ENCODE measurements at places on chromosomes 1 and 21.
A peak's percentile ranks its signal among the peaks of the same experiment; 100 is the strongest.

DNA sequence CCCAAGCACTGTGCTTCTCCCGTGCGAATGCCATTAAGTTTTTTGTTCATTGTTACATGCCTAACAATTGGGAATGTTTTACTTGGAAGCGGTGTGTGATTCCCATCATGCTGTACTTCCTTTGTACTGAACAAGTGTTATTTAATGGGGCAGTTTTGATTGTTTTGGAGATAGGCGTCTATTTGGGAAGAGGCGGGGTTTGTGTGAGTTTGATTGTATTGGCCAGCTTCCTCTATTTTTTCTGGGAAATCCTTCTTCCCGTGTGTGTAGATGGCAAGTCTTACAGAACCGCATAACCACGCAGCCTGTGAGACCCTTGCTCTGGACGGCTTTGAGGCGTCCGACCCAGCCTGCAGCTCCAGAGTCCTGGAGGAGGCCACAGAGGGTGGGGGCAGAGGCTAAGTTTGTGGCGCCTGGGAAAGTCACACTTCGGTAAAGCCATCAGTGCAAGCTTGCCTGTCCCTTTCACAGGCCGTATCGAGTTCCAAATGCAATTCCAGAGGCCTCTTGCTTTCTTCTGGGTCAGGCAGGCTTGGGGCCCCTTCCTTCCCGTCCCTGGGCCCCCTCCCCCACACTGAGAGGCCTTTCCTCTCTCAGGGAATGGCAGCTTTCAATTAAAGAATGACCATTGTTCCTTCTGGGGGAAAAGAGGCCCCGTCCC lies 210.3 kb downstream of the TOMM20 start:
- H3K4me1 ChIP-seq, result peaks cover 2% of the 10 kb centered on the region
- no peak overlapping the region for H3K27ac ChIP-seq
- H3K36me3 ChIP-seq, result no peaks in the 10 kb centered on the region

- no peak overlapping the region for H3K27ac ChIP-seq
- DNase-seq, result peak; percentile 71
- no peaks in the 10 kb centered on the region for H3K4me1 ChIP-seq
- H3K27me3 ChIP-seq, result no peaks in the 10 kb centered on the region
- no peak overlapping the region for H3K4me3 ChIP-seq
These were observed 3.6 kb upstream of the SPSB1 start for GRCh38 chr1:9289090-9289534.

DNA sequence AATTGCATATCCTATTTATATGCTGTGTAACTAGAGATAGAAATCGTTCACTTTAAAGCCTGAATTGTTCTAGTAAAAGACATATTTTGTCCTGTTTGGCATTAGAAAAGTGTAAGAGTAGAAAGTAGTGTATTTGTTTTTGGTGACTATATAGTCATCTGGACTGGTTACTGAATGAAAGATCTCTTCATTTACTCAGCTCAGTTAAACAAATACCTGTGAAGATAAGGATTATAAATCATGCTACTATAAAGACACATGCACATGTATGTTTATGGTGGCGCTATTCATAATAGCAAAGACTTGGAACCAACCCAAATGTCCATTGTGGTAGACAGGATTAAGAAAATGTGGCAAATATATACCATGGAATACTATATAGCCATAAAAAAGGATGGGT lies 125.1 kb downstream of the PLA2G4A start:
- H3K27ac ChIP-seq, result no peak overlapping the region
- no peaks in the 10 kb centered on the region for H3K27me3 ChIP-seq
- H3K4me1 ChIP-seq, result no peaks in the 10 kb centered on the region
- H3K4me3 ChIP-seq, result no peak overlapping the region

DNA sequence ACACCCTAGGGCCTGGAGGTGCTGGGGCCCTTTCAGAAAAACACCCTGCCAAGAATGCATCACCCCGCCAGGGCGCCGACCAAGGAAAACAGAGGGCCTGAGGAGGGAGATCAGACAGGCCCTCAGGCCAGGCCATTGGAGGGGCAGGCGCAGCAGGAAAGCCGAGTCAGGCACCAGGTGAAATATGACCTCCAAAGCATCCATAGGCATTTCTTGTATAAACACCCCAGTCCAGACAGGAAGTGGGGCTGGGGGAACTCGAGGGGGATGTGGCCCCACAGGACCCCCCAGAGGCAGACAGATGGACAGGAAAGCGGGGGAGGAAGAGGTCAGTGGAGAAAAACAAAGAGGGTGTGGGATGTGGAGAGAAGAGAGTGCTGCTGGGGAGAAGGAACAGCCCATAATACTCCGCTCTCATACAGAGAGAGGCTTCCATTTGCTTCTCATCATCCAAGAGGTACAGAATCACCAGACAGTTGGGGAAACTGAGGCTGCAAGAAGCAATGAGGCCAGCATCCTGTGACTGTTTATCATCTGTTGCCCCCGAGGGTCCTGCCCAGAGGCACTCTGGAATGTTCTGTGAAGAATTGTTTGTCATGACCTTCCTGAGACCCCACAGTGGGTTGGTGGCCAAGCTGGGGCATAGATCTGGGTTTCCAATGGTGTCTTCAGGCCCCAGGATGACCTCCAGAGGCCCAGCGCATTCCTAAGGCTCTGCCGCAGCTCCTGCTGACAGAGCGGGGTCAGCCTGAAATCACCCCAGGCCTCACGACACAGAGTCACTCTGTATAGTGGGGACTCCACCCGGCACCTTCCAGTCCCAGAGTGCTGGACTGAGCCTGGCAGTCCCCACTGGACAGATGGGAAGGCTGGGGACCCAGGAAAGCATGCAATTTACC lies 18.0 kb downstream of the TRIM62 start:
- no peaks in the 10 kb centered on the region for H3K27me3 ChIP-seq
- H3K4me1 ChIP-seq, result peaks cover 2% of the 10 kb centered on the region
- DNase-seq, result peak; percentile 57
- peak overlapping the region; percentile 76 for H3K27ac ChIP-seq
- H3K36me3 ChIP-seq, result no peaks in the 10 kb centered on the region
- no peak overlapping the region for H3K4me3 ChIP-seq

DNA sequence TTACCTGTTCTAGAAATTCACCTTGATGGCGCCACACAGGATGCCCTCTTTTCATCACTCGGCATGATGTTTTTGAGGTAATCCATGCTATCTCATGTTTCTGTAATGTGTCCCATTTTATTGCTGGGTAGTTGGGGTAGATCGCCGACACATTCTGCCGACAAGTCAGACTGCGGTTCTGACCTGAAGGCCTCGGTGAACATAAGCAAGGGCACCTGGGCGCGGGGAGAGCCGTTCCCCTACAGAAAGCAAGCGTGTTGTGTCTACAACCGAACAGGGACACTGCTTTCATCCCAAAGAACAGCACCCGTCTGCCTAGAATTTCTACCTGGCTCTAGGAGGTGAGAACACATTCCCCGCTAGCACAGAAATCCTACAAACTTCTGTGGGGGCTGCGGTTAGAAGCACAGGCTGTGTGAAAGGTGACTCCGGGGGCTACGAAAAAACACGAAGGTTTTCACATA lies 149.2 kb downstream of the PPIAL4G start:
- no peak for DNase-seq
- H3K27me3 ChIP-seq, result no peaks in the 10 kb centered on the region
- H3K4me1 ChIP-seq, result no peaks in the 10 kb centered on the region
- H3K4me3 ChIP-seq, result no peak overlapping the region
- peak overlapping the region; percentile 14 for H3K27ac ChIP-seq

DNA sequence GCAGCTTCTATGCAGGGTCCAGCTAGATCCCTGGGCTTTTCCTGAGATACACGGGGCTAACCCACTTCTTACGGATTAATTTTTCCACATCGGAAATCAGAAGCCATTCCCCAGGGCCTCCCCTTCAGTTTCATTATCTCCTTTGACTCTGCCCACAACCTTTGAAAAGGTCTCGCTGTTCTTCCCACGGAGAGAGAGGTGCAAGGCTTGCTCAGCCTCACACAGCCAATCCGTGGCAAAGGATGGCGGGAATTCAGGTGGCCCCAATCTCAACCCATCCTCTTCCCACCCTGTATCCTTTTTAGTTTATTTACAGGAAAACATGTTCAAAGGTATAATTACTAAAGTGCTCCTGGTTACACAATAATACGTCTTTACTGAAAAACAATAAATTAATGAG lies 702 bp upstream of the MAPKAPK2 start:
- H3K27me3 ChIP-seq, result no peaks in the 10 kb centered on the region
- H3K4me1 ChIP-seq, result peaks cover 10% of the 10 kb centered on the region
- H3K27ac ChIP-seq, result no peak overlapping the region
- H3K36me3 ChIP-seq, result no peaks in the 10 kb centered on the region
- no peak for DNase-seq
- H3K4me3 ChIP-seq, result no peak overlapping the region

GRCh38 chr1:61284248-61284854 lies 202.0 kb downstream of the NFIA start:
- no peak overlapping the region for H3K4me3 ChIP-seq
- no peak overlapping the region for H3K27ac ChIP-seq
- H3K4me1 ChIP-seq, result no peaks in the 10 kb centered on the region
- DNase-seq, result peak; percentile 72
- no peaks in the 10 kb centered on the region for H3K27me3 ChIP-seq

- peak; percentile 99 for DNase-seq
- H3K36me3 ChIP-seq, result no peaks in the 10 kb centered on the region
- no peaks in the 10 kb centered on the region for H3K4me1 ChIP-seq
- H3K27ac ChIP-seq, result no peak overlapping the region
- H3K4me3 ChIP-seq, result no peak overlapping the region
These were observed 15.3 kb downstream of the SEMA6C start for GRCh38 chr1:151130987-151131586.

DNA sequence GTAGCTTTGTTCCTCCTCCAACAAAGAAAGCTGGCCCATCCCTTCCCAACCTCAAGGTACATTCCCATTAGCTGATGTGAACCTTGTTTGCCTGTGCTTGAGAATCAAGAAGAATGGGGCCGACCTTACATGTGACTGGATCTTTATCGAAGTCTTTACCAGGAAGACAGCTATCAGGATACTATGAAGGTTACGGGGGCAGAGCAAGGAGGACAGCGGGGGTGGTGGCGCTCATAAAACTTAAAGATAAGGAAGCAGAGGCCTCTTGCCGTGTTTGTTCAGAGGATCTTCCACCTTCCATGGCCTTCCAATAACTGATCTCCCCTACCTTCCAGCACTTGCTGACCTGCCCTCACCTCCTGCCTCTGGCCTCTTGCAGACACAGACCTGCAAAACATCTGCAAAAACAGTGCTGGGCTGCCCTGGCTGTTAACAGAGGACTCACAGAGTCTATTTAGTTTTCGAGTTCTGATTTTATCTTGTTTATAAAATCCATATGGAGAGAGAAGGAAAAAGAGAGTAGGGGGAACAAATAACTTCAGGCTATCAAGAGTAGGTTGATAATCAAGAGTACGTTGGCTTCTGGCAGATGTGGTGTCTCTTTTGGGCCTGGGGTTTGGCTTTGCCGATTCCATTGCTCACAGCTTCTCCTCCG lies 198.0 kb downstream of the HUNK start:
- no peak for DNase-seq
- no peaks in the 10 kb centered on the region for H3K4me1 ChIP-seq
- H3K27ac ChIP-seq, result no peak overlapping the region
- no peaks in the 10 kb centered on the region for H3K27me3 ChIP-seq
- no peaks in the 10 kb centered on the region for H3K36me3 ChIP-seq

DNA sequence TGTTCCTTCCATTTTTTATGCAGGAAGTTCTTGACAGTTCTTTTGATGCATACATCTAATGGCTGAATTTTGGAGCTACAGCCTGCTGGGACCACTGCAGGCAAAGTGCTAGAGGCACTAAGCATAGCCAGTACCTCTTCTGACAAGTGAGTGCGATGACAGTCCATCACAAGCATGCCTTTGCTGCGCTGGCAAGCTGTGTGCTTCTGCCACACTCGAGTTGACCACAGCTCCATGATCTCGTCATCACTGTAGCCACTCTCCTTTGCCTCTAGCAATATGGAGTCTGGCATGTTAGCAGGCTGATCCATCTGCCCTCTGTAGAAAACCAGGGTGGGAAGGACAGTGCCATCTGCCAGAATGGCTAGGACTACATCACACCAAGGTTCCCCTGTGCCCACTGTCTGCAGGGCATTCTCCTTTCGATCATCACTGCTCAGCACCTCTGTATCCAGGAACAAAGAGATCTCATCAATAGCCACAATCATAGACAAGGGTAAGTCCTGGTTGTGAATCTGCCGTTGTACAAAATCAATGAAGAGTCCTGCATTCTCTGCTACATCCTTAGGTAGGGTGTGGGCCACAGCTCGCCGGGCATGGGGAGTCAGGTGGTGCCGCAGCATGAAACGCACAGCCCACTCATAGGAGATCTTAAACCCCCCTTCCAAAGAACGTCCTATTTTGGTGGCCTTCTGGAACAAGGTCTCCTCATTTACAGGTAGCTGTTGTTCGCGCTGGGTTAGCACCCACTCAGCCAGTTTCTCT lies 6.0 kb downstream of the PSMB4 start:
- H3K36me3 ChIP-seq, result peaks cover 29% of the 10 kb centered on the region
- peaks cover 8% of the 10 kb centered on the region for H3K4me1 ChIP-seq
- H3K27ac ChIP-seq, result no peak overlapping the region
- no peak for DNase-seq

GRCh38 chr1:161164901-161165610 lies 1.2 kb upstream of the PPOX start:
- no peak overlapping the region for H3K4me3 ChIP-seq
- H3K27me3 ChIP-seq, result no peaks in the 10 kb centered on the region
- H3K4me1 ChIP-seq, result no peaks in the 10 kb centered on the region
- no peaks in the 10 kb centered on the region for H3K36me3 ChIP-seq

- no peaks in the 10 kb centered on the region for H3K36me3 ChIP-seq
- H3K27me3 ChIP-seq, result no peaks in the 10 kb centered on the region
- no peak overlapping the region for H3K4me3 ChIP-seq
- no peaks in the 10 kb centered on the region for H3K4me1 ChIP-seq
These were observed 122.8 kb upstream of the IPO9 start for GRCh38 chr1:201706109-201706508.

- no peaks in the 10 kb centered on the region for H3K36me3 ChIP-seq
- no peak for DNase-seq
- H3K27me3 ChIP-seq, result no peaks in the 10 kb centered on the region
- H3K27ac ChIP-seq, result no peak overlapping the region
- H3K4me3 ChIP-seq, result no peak overlapping the region
These were observed 37.8 kb upstream of the S1PR1 start for GRCh38 chr1:101198842-101199636.

GRCh38 chr1:33826311-33826710 lies 37.6 kb upstream of the HMGB4 start:
- H3K27ac ChIP-seq, result no peak overlapping the region
- no peak overlapping the region for H3K4me3 ChIP-seq
- no peaks in the 10 kb centered on the region for H3K27me3 ChIP-seq
- no peaks in the 10 kb centered on the region for H3K4me1 ChIP-seq

DNA sequence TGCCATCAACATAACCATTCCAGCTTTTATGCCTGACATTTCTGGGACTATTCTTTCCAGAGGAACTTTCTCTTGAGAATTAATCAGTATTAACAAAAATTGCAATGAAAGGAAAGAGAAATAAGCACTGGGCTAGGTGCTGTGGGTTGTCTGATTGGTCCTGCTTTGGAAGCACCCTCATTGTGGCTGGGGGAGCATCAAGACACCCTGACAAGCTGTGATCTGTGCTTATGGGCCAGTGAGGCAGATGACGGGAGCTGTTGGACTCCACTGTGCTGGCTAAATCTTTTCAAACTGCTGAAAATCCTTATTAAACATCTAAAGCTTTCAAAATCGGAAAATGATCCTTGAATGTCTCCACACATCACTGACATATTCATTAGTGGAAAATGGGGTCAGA lies 20.0 kb downstream of the UBASH3A start:
- H3K27me3 ChIP-seq, result no peaks in the 10 kb centered on the region
- H3K36me3 ChIP-seq, result no peaks in the 10 kb centered on the region
- DNase-seq, result no peak
- no peak overlapping the region for H3K27ac ChIP-seq
- no peak overlapping the region for H3K4me3 ChIP-seq

Measured in mesendoderm (in vitro differentiated cells).